ENCODE measurements at places on chromosomes 12 and 14.

- peak; percentile 97 for DNase-seq
These were observed 231.2 kb upstream of the DCN start for GRCh38 chr12:91413581-91414546.

DNA sequence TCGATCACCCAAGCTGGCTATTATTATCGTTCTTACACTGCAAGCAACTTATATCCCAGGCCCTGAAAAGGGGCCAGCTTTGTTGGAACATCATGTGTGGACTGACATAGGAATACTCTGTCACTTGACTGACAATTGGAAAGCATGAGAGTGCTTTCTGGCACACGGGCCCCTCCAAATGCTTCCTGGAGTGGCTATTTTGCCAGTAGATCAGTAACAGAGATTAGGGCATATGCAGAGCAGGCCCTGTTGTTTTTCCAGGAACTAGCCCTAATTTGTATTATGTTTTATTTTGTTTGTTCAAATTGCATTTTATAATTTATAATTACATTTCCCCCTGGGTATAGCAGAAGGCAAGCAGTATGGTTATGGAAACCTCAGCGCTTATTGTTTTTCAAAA is 170.1 kb upstream of the FRMD6 start:
- DNase-seq, result no peak

DNA sequence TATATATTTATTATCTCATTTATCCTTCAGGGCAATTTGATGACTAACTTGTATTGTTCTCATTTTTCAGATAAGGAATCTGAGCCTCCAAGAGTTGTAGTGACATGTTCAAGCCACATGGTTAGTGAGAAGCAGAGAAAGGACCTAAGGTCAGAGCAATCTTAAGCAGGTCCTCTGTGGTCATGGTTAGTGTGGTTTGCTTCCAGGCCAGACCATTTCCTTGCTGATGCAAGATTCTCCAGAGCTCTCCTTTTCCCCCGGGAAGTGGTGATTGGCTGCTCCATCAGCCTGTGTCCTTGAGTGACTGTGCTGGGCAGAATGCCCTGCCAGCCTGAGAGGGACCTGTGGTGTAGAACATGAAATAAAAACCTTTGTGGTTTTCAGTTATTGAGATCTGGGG is 141.3 kb downstream of the KTN1 start:
- peak; percentile 74 for DNase-seq

- DNase-seq, result no peak
These were observed 195.5 kb downstream of the FOXA1 start for GRCh38 chr14:37399517-37399916.

Data from T1000 (cell line).